ENCODE measurements at places on chromosomes 16 and 17. TPM values are rescaled to one million over a fixed set of nuclear protein-coding genes. Genes with fewer than 3 reads are reported as not detected.

Gene KRT39
- total RNA-seq, result not detected

Gene TM4SF5
- total RNA-seq, result not detected

Gene ANKFN1
- total RNA-seq, result 4.1 TPM

Gene FBXL16
- 2.6 TPM for total RNA-seq

Gene ARHGAP27
- total RNA-seq, result 17.3 TPM

Gene SLC16A5
- 18.4 TPM for total RNA-seq

Gene KCNH4
- total RNA-seq, result under 0.01 TPM

Gene USP43
- 0.32 TPM for total RNA-seq

Gene TBC1D3I
- 0.64 TPM for total RNA-seq

Gene CLEC10A
- 2.9 TPM for total RNA-seq

Gene METTL2A
- 13.8 TPM for total RNA-seq

Gene CD300LB
- total RNA-seq, result not detected

Gene MYH2
- total RNA-seq, result not detected

Gene P2RX1
- 2.0 TPM for total RNA-seq

Gene PRKCB
- 5.3 TPM for total RNA-seq

Gene SMTNL2
- total RNA-seq, result 0.98 TPM

GRCh38 chr17:3865176-3865575 lies 19.1 kb upstream of the NCBP3 start:
- DNase-seq, result no peak
- H3K4me3 ChIP-seq, result no peak overlapping the region
- H3K27me3 ChIP-seq, result no peaks in the 10 kb centered on the region
- no peaks in the 10 kb centered on the region for H3K4me1 ChIP-seq
- H3K36me3 ChIP-seq, result no peaks in the 10 kb centered on the region

DNA sequence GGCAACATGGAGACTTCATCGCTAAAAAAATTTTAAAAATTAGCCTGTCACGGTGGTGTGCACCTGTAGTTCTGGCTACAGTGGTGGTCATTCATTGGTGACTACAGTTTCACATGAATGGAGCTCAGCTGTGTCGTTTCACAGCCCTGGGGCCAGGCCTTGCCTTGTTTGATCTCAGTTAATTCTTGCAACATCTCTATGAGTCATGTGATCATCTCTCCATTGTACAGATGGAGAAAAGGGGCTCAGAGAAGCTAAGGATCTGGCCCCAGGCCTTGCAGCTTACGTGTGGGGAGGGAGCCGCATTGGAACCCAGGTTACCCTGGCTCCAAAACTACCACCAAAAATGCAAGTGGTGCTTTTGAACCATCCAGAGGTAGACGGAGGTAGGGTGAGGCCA lies 49.4 kb downstream of the GDE1 start:
- no peaks in the 10 kb centered on the region for H3K36me3 ChIP-seq
- no peaks in the 10 kb centered on the region for H3K4me1 ChIP-seq
- H3K27me3 ChIP-seq, result no peaks in the 10 kb centered on the region
- H3K4me3 ChIP-seq, result no peak overlapping the region
- no peak for DNase-seq

DNA sequence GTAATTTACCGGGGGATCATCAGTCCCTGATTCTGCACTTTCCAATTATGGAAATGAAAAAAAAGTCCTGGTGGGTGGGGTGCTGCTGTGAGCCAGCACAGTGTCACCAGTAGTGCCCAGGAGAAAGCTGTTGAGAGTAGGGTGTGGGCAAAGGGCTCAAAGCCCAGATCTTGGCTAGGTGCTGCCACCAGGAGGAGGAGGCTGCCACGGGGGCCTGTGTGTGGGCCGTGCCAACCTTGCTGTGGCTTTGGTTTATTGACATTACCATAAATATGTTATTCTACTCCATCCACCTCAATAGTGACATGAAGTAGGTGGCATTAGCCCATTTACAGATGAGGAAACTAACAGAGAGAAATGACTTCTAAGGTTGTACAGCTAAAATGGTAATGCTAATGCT lies 6.7 kb upstream of the PRPSAP2 start:
- H3K4me1 ChIP-seq, result no peaks in the 10 kb centered on the region
- no peak overlapping the region for H3K27ac ChIP-seq
- no peaks in the 10 kb centered on the region for H3K27me3 ChIP-seq
- no peaks in the 10 kb centered on the region for H3K36me3 ChIP-seq
- H3K4me3 ChIP-seq, result no peak overlapping the region

- H3K4me1 ChIP-seq, result peaks cover 5% of the 10 kb centered on the region
- H3K27ac ChIP-seq, result no peak overlapping the region
- no peaks in the 10 kb centered on the region for H3K27me3 ChIP-seq
- DNase-seq, result no peak
- no peak overlapping the region for H3K4me3 ChIP-seq
- no peaks in the 10 kb centered on the region for H3K36me3 ChIP-seq
These were observed 4.3 kb downstream of the CNTNAP1 start for GRCh38 chr17:42686520-42687128.

GRCh38 chr16:81293909-81294802 lies 20.6 kb upstream of the GAN start:
- no peaks in the 10 kb centered on the region for H3K4me1 ChIP-seq
- no peak overlapping the region for H3K27ac ChIP-seq
- H3K27me3 ChIP-seq, result no peaks in the 10 kb centered on the region
- H3K4me3 ChIP-seq, result no peak overlapping the region
- no peak for DNase-seq

- no peak overlapping the region for H3K27ac ChIP-seq
- H3K4me1 ChIP-seq, result no peaks in the 10 kb centered on the region
- H3K27me3 ChIP-seq, result no peaks in the 10 kb centered on the region
- no peak for DNase-seq
These were observed 103.9 kb downstream of the CNTNAP4 start for GRCh38 chr16:76381096-76381495.

- no peaks in the 10 kb centered on the region for H3K36me3 ChIP-seq
- H3K27ac ChIP-seq, result no peak overlapping the region
- H3K4me3 ChIP-seq, result no peak overlapping the region
- no peaks in the 10 kb centered on the region for H3K4me1 ChIP-seq
These were observed 22.7 kb downstream of the BCO1 start for GRCh38 chr16:81261049-81261648.

GRCh38 chr17:75652934-75653549 lies 13.9 kb downstream of the RECQL5 start:
- H3K4me3 ChIP-seq, result no peak overlapping the region
- no peaks in the 10 kb centered on the region for H3K36me3 ChIP-seq
- no peaks in the 10 kb centered on the region for H3K4me1 ChIP-seq
- no peaks in the 10 kb centered on the region for H3K27me3 ChIP-seq
- no peak for DNase-seq

- H3K4me3 ChIP-seq, result no peak overlapping the region
- H3K27me3 ChIP-seq, result no peaks in the 10 kb centered on the region
- no peaks in the 10 kb centered on the region for H3K36me3 ChIP-seq
- no peaks in the 10 kb centered on the region for H3K4me1 ChIP-seq
These were observed 20.6 kb downstream of the MYH10 start for GRCh38 chr17:8609910-8610309.

GRCh38 chr17:11795906-11796305 lies 197.6 kb downstream of the DNAH9 start:
- H3K4me1 ChIP-seq, result no peaks in the 10 kb centered on the region
- DNase-seq, result no peak
- no peak overlapping the region for H3K27ac ChIP-seq
- no peaks in the 10 kb centered on the region for H3K36me3 ChIP-seq
- no peak overlapping the region for H3K4me3 ChIP-seq
- no peaks in the 10 kb centered on the region for H3K27me3 ChIP-seq

- peak overlapping the region; percentile 48 for H3K27ac ChIP-seq
- H3K36me3 ChIP-seq, result peaks cover 2% of the 10 kb centered on the region
- no peaks in the 10 kb centered on the region for H3K27me3 ChIP-seq
- DNase-seq, result no peak
- H3K4me1 ChIP-seq, result no peaks in the 10 kb centered on the region
These were observed 12.2 kb downstream of the GALNS start for GRCh38 chr16:88844419-88845036.

GRCh38 chr17:49624896-49625295 lies 49.2 kb downstream of the NXPH3 start:
- H3K4me3 ChIP-seq, result no peak overlapping the region
- no peaks in the 10 kb centered on the region for H3K4me1 ChIP-seq
- no peaks in the 10 kb centered on the region for H3K36me3 ChIP-seq

DNA sequence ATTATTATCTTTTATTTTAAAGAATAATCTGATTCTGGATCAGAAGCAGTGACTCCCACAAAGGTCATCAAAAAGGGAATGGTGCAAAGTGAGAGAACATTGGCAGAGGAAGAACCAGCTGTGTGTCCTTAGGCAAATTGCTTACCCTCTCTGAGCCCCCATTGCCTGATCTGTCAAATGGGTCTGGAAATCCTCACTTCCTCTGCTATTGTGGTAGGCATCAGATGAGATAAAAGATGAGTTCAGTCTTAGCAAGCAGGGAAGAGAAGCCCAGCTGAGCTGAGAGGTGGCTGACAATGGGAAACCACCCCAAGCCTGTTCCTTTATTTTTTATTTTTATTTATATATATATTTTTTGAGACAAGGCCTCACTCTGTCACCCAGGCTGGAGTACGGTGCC lies 24.2 kb upstream of the PLCG2 start:
- no peak overlapping the region for H3K27ac ChIP-seq
- DNase-seq, result no peak
- H3K27me3 ChIP-seq, result no peaks in the 10 kb centered on the region
- no peak overlapping the region for H3K4me3 ChIP-seq

GRCh38 chr17:57939797-57940196 lies 15.4 kb downstream of the CUEDC1 start:
- H3K27me3 ChIP-seq, result no peaks in the 10 kb centered on the region
- H3K36me3 ChIP-seq, result no peaks in the 10 kb centered on the region
- peaks cover 23% of the 10 kb centered on the region for H3K4me1 ChIP-seq
- no peak overlapping the region for H3K4me3 ChIP-seq

DNA sequence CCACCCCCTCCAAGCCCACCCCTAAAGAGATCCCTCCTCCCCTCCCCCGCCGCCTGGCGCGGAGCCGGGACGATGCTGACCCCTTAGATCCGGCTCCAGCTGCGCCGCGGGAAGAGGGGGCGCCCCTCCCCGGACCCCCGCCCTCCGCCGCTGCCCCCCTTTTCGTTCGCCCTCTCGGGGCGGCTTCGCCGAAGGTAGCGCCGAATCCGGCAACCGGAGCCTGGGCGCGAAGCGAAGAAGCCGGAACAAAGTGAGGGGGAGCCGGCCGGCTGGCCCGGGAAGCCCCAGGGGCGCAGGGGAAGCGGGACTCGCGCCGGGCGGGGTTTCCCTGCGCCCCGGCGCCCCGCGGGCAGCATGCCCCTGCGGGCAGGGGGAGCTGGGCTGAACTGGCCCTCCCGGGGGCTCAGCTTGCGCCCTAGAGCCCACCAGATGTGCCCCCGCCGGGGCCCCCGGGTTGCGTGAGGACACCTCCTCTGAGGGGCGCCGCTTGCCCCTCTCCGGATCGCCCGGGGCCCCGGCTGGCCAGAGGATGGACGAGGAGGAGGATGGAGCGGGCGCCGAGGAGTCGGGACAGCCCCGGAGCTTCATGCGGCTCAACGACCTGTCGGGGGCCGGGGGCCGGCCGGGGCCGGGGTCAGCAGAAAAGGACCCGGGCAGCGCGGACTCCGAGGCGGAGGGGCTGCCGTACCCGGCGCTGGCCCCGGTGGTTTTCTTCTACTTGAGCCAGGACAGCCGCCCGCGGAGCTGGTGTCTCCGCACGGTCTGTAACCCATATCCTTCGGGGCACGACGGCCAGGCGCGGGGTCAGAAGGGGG lies 623 bp downstream of the CACNA1G start:
- H3K4me3 ChIP-seq, result peak overlapping the region; percentile 68
- H3K36me3 ChIP-seq, result no peaks in the 10 kb centered on the region
- peaks cover 9% of the 10 kb centered on the region for H3K4me1 ChIP-seq
- peaks cover 3% of the 10 kb centered on the region for H3K27me3 ChIP-seq

DNA sequence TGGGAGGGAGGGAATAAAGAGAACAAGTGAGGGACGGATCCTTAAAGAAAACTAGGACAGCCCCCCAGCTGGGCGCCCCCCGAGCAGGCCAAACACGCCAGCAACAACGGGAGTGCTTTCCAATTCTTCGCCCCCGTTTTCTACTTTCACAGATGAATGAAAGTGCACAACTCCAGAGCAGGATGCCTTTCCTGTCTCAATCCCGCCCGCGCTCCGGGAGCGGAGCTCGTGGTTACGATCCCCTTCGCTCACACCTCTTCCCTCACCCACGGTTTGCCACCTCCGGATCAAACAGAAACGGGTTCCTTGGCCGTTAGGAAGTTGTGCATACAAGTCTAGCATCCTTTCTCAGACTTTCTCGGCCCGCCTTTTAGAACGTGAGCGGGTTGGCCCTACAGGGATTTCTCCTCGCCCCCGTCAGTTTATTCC lies 680 bp downstream of the SKA2 start:
- no peaks in the 10 kb centered on the region for H3K27me3 ChIP-seq
- no peak for DNase-seq
- H3K4me3 ChIP-seq, result peak overlapping the region; percentile 91
- no peaks in the 10 kb centered on the region for H3K4me1 ChIP-seq
- H3K27ac ChIP-seq, result peak overlapping the region; percentile 81
- H3K36me3 ChIP-seq, result no peaks in the 10 kb centered on the region

GRCh38 chr17:62017496-62017895 lies 47.6 kb downstream of the MED13 start:
- DNase-seq, result no peak
- H3K4me1 ChIP-seq, result no peaks in the 10 kb centered on the region
- no peak overlapping the region for H3K27ac ChIP-seq
- no peaks in the 10 kb centered on the region for H3K27me3 ChIP-seq

All from breast epithelium (tissue), 4 donors.